ENCODE measurements at places on chromosomes 7 and 10.

DNA sequence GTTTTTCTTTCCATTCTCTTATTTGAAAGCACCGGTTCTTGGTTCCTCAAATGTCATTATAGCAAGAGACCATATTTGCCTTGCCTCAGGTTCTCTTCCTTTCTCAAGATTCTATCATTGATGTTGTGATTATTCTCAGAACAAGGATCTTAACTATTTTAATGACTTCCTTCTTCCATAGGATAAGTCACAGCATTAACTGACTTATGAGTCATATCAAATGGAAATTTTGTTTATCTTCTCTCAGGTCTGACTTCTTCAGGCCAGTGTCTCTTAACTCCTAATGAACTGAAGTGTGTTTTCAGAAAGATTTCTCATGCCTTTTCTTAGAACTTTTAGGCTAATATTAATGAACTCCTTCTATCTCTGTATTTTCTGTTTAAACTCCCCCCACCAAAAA is 794.6 kb upstream of the LRRN3 start:
- DNase-seq: no peak

DNA sequence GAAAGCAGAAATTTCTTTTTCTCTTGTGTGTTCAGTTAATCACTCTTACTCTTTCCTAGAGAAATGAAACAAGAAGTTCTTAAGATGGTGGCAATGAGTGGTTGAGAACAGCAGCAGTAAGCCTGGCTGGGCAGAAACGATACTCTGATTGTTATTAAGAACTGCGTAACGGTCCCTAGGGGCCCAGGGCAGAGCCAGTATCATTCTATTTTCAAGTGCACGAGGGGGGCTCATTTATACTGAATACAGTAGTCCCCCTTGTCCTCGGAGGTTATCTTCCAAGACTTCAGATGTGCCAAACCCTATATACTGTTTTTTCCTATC is 64.9 kb downstream of the EEPD1 start:
- no peak for DNase-seq

- DNase-seq: no peak
These were observed 66.6 kb downstream of the COBL start for GRCh38 chr7:51249991-51250390.

DNA sequence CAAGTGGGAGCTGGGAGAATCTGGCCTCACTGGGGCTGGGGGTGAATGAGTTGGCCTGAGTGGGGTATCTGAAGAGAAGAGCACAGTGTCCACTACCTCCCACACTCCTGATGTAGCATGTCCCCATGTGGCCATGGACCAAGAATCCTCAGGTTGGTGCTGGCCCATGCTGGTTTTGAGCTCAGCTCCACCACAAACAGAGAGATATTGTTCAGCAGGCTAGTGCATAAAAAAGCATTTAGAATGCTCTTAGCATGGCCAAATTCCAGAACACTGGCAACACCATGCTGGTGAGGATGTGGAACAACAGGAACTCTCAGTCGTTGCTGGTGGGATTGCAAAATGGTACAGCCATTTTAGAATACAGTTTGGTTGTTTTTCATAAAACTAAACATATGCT is 61.4 kb downstream of the FRMPD2 start:
- DNase-seq: no peak

DNA sequence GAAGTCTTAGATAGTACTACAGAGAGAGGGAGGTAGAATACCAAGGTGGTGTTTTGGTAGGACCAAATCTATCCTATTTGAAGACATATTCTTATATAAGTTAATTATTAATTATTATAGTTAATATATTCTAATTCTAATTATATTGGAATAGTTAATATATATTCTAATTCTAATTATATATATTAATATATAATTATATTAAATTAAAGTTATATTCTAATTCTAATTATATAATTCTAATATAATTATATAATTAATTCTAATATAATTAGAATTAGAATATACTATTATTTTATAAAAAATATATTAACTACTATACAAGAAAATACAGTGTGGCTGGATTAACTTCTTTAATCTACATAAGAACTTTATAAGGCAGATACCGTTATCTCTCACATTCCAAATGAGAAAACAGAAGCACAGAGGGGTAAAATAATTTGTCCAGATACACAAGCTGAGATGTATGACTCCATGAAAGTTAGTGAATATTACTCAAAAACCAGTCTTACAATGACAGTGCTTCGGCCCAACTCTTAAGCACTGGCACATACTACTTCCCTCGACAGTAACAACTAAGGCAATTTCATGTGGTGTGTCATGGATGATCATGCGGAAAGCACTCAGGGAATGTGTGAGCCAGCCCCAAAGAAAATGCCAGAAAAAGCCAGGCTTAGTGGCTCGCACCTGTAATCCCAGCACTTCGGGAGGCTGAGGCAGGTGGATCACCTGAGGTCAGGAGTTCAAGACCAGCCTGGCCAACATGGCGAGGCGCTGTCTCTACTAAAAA is 42.6 kb downstream of the TYW1B start:
- DNase-seq: no peak

DNA sequence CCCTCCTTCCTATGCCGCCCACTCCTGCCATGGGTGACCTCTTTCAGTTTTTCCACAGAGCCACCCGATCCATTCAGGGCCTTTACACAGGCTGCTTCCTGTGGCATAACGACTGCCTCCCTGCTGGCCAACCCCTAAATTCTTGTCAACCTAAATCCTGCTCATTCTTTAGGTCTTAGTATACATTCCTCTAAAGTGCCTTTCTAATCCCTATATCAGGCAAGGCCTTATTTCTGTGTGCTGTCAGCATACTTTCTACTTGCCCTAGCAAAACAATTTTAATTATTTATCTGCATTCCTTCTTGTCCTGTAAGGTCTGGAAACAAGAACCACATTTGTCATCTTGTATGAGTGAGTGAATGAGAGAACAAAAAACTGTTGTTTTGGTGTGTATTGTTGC is 132.4 kb downstream of the DNAH11 start:
- DNase-seq: no peak

GRCh38 chr7:92025260-92025659 is 84.6 kb downstream of the AKAP9 start:
- no peak for DNase-seq

GRCh38 chr7:157945401-157945800 is 608.6 kb downstream of the DNAJB6 start:
- no peak for DNase-seq
